Panc1 (cell line): ENCODE measurements at places on chromosomes 16 and 17. TPM values are rescaled to one million over a fixed set of nuclear protein-coding genes. Genes with fewer than 3 reads are reported as not detected.

The SMURF2 gene
- total RNA-seq, result 21.3 TPM

The VAT1L gene
- not detected for total RNA-seq

The ACSM2B gene
- 0.10 TPM for total RNA-seq

The SLC6A2 gene
- total RNA-seq, result 0.10 TPM

The CCL22 gene
- total RNA-seq, result 0.39 TPM

The KRTAP2-2 gene
- not detected for total RNA-seq

GRCh38 chr16:84247844-84248243, 8.0 kb upstream of the KCNG4 start:
- no peaks in the 10 kb centered on the region for H3K27me3 ChIP-seq
- no peaks in the 10 kb centered on the region for H3K36me3 ChIP-seq
- no peak overlapping the region for H3K27ac ChIP-seq
- no peaks in the 10 kb centered on the region for H3K4me1 ChIP-seq
- no peak overlapping the region for H3K4me3 ChIP-seq

DNA sequence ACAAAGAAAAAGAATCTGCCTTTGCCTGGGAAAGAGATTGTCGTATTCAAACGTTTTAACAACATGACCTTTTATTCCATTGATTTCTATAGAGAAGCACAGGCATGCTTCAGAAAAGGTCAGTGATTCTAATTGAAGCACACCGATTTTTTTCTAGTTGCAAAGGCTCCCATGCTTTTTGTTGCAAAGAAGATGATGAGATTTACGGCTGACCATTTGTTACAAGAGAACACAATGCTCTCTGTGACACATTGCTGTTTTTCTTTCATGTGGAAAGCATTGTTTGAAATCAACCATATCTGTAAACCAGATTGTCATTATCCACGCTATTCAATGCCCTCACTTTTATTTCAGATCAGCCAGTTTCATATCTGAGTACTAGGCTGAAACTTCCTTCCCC, 99.8 kb downstream of the NLK start:
- H3K36me3 ChIP-seq, result no peaks in the 10 kb centered on the region
- H3K27ac ChIP-seq, result no peak overlapping the region
- no peak overlapping the region for H3K4me3 ChIP-seq
- no peaks in the 10 kb centered on the region for H3K4me1 ChIP-seq
- H3K27me3 ChIP-seq, result no peaks in the 10 kb centered on the region
- DNase-seq, result no peak

DNA sequence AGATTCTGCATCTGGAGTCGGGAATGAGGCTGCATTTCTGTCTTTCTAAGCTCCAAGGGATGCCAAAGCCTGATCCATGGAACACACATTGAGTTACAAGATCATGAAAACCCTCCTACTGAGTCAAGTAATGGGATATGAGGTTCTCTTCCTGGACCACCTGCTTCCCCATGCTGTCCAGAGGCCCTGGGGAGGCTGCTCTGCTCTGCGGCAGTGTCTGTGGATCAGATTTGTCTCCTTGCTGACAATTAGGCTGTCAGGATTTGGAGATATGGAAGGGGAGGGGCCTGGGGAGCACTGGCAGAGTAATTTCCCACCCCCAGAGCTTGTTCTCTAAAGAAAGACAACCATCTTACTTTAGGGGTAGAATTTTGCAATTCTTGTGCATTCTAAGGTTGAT, 33.0 kb downstream of the C16orf95 start:
- no peaks in the 10 kb centered on the region; the same call in 1 of the 2 replicates for H3K4me1 ChIP-seq
- H3K27me3 ChIP-seq, result no peaks in the 10 kb centered on the region
- H3K36me3 ChIP-seq, result no peaks in the 10 kb centered on the region
- H3K4me3 ChIP-seq, result no peak overlapping the region
- DNase-seq, result no peak

DNA sequence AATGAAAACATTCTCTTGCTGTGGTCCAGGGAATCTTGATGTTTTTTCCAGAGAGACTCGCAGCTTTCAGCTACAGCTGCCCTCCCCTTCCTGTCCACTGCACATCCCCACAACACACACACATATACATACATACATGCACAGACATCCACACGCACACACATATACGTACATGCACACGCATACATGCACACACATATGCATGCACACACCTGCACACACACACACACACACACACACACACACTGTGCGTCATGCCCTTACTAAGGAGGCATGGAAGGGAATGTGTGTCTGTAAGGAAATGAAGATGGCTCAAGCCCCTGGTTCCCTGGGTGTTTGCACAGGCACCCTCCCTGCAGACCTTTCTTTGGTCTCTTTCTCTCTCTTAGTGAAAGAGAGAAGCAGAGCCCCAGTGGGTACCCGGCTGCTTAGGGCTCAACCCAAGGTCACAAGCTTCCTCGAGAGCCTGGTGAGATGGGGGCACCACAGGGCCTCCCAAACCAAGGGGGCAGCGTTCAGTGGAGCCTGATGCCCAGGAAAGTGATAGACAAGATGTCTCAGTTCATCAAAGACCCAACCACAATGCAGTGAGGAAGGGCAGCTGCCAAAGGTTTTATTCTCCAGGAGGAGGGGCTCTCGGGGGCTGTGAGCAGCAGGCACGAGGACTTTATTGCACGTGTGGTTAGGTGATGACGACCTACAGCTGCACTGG, 33.3 kb downstream of the TNFRSF13B start:
- no peak for DNase-seq
- no peak overlapping the region for H3K27ac ChIP-seq

DNA sequence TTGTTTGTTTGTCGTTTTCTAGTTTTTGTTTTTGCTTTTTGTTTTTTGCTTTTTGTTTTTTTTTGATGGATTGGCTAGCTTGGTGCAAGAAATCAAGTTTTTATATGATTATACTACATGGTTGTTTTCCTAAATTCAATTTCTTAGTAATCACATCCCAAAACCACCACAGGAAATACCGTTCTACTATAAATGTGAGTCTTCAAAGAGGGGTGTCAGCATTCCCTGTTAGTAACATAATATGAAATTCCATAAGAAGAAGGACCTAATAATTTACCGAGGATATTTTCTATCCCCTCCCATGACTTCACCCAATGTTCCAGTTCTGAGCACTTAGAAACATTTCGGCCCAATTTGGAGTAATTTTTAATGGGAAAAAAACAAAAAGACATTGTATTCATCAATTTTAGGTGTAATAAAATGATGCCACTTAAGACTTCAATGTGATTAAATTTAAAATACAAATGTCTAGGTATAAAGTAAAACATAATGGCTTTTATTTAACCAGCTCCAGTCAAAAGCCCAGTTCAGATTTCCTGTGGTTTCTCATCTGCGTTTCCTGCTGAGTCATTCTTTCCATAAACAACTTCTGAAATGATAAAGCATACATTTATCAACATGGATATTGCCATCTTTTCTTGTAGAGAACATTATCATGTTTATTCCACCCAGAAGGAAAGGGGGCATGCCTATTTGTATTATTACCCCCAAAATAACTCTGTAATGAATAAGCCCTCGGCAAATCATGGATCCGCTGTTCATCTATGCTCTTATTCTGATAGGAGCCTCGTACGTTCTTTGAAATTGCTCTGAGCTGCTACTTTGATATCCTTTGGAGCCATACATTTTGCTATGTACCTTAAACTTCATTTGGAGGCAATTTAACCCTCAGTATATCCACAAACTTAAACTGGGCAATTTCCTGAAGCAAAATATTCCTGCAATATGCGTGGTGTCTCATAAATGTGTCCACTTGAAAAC, 28.1 kb downstream of the HSBP1 start:
- no peak overlapping the region for H3K27ac ChIP-seq
- no peaks in the 10 kb centered on the region for H3K36me3 ChIP-seq
- H3K27me3 ChIP-seq, result no peaks in the 10 kb centered on the region
- no peaks in the 10 kb centered on the region; the same call in 1 of the 2 replicates for H3K4me1 ChIP-seq
- DNase-seq, result no peak

DNA sequence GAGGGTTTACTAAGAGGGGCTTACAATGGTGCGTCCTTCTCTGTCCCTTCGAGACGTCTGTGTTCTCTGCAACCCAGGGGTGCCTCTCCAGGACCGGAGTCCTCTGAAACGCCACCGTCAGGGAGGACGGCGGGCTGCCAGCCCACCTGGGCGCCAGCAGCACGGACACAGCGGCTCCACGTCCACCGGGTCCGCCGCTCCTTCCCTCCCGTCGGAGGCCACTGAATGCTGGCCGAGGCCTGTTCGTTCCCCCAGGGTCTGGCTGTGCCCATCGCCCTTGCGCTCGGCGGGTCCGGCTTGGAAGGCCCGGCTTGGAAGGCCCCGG, 403 bp downstream of the TEPSIN start:
- peak overlapping the region; percentile 99 for H3K4me3 ChIP-seq
- peak overlapping the region; percentile 89 for H3K27ac ChIP-seq
- H3K4me1 ChIP-seq, result peaks cover 40% of the 10 kb centered on the region
- H3K36me3 ChIP-seq, result peaks cover 11% of the 10 kb centered on the region; the same call in 1 of the 2 replicates
- DNase-seq, result no peak
- no peaks in the 10 kb centered on the region for H3K27me3 ChIP-seq

GRCh38 chr17:75587675-75588595, at the start of gene MYO15B:
Gene MYO15B (plus strand): TSS chr17:75587800. CDS start chr17:75588058, 258 bp downstream.
- peak within 1 kb of the TSS; percentile 71 for H3K27ac ChIP-seq
- no peak within 1 kb of the TSS for H3K4me3 ChIP-seq
- DNase-seq, result no peak
- no peaks in the 10 kb centered on the region for H3K27me3 ChIP-seq
